ENCODE measurements at places on chromosomes 5 and 9. TPM values are rescaled to one million over a fixed set of nuclear protein-coding genes. Genes with fewer than 3 reads are reported as not detected.

SHROOM1 gene
- total RNA-seq: 13.4 TPM

C5orf58 gene
- not detected for total RNA-seq

LCNL1 gene
- not detected for total RNA-seq

PCDHGB1 gene
- 8.1 TPM for total RNA-seq

CCT5 gene
- 532 TPM for total RNA-seq

ARHGAP26 gene
- 1.0 TPM for total RNA-seq

IRGM gene
- 0.57 TPM for total RNA-seq

PROP1 gene
- total RNA-seq: not detected

KCNV2 gene
- not detected for total RNA-seq

PCDHA6 gene
- not detected for total RNA-seq

ADAMTS19 gene
- not detected for total RNA-seq
